ENCODE measurements at places on chromosomes 4 and X. TPM values are rescaled to one million over a fixed set of nuclear protein-coding genes. Genes with fewer than 3 reads are reported as not detected.
A peak's percentile ranks its signal among the peaks of the same experiment; 100 is the strongest.

GRCh38 chr4:15771216-15772058 is 6.7 kb upstream of the CD38 start:
- peak; percentile 63 for DNase-seq

DNA sequence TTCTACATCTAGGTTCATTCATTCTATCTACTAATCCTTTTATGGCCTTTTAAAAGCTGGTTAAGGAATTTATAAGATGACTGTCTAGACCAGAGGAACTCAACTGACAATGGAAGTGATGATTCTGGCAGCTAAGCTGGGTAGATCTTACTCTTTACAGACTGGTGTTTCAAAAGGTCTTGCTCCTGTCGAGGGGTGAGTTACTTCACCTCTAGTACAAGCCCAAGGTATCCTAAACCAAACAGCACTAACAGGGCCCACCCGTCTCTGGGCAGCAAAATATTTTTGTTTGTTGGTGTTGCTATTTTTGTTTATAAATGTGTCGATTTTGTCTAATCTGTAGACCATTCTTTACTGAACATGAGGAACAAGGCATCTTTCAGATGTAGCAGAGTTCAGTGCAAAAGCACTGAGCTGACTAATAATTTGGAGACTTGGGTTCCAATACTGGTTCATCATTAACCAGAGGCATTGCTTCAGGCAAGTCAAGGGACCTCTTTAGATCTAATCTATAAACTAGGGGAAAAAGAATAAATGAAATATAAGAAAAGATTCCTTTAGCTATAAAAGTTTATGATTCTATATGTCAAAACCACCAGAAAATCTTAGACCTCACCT is 90.3 kb upstream of the FRG1 start:
- DNase-seq, result no peak

GRCh38 chr4:179605196-179605595 is 2163.0 kb upstream of the AGA start:
- no peak for DNase-seq

DNA sequence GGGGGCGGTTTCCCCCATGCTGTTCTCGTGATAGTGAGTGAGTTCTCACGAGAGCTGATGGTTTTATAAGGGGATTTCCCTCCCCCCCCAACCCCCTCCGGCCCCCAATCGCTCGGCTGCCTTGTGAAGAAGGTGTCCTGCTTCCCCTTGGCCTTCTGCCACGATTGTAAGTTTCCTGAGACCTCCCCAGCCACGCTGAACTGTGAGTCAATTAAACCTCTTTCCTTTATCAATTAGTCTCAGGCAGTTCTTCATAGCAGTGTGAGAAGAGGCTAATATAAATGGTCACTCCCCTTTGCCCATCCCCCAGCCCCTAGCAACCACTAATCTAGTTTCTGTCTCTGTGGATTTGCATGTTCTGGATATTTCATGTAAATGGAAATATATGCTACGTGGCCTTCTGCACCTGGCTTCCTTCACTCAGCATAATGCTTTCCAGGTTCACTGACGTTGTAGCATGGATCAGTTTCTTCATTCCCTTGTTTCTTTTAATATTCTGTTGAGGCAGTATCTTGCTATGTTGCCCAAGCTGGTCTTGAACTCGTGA is 16.4 kb downstream of the GPR143 start:
- DNase-seq, result no peak

DNA sequence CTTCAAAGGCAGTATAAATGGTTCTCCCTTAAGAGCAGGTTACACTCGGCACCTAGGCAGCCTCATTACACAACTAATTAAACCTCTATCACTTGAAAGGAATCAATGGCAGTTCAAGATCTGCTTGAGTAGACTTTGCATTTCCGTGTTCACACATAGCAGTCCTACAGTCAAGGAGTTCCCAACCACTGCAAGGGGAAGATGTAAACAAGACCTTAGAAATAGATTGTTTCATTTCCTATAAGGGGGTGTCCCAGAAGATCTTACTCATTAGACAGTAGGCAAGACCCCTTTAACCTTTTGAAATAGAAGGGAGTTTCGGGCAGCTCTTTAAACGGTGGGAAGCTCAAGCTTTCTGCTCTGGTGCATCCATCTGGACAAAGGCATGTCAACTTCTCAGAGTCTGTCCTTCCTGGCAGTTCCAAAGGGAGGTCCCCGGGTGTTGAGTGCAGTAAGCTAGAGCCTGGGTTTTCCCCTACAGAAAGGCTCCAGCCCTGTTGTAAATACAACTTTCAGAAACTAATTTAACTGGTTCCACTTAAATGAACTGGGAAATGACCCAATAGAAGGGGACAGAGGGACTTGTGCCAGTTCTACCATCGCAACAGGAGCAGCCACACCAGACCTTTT is 150.8 kb downstream of the RBMX2 start:
- no peak for DNase-seq

- DNase-seq, result no peak
Observed at GRCh38 chr4:174394915-174395314, 111.2 kb downstream of the CEP44 start.

GRCh38 chr4:151227731-151228130 is 49.2 kb upstream of the PRSS48 start:
- no peak for DNase-seq

GRCh38 chrX:36961590-36961989 is 46.6 kb upstream of the FAM47C start:
- DNase-seq, result no peak

DNA sequence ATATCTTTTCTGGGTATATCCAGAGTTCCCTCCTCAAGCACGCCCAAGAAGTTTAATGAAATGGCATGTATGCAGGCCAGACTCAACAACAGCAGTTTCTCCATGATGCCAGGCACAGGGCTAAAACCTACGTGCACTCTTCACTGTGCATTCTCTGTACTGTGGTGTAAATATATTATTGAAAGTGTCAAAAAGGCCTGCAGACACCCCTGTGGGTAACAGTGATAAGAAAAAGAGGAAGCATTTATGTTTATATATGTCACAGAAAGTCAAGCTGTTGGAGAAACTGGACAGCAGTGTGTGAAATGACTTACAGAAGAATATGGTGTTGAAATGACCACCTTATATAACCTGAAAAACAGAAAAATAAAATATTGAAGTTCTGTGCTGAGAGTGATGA is 29.6 kb upstream of the DCAF8L1 start:
- no peak for DNase-seq

DNA sequence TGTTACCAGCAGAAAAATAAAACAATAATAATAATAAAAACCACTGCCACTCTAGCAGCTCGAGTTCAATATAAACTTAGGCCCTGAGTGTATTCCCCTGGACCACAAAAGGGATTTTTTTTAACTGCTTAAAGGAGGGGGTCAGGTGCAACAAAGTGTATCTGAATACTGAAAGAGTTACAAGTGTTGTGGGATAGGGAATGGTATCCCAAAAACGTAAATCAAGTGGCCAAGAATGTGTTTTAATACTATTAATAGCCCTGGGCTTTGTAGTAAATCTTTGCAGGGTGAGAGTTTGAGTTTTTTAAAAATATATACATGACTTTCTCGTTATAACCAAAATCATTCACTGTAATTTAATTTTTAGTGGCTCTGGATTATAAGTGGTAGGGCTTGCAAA is 860.1 kb upstream of the INTU start:
- DNase-seq, result no peak

DNA sequence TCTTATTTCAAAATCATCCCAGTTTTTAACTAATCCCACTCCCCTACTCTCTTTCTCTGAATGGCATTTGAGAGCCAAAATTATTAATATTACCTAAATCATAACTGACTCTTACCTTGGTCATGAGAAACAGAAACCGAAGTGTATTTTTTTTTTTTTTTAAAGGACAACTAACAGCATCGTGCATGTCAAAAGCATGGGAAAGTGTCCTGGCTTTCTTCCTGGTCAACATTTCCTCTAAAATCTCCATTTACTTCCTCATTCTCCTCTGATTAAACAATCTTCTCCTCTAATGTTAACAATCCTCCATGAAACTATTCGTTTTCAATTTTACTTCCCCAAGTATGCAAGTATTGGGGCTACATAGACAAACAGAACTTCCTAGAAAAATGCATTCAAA is 2.1 kb upstream of the STS start:
- no peak for DNase-seq

- no peak for DNase-seq
Observed at GRCh38 chr4:183409934-183410333, 34.5 kb upstream of the CDKN2AIP start.

DNA sequence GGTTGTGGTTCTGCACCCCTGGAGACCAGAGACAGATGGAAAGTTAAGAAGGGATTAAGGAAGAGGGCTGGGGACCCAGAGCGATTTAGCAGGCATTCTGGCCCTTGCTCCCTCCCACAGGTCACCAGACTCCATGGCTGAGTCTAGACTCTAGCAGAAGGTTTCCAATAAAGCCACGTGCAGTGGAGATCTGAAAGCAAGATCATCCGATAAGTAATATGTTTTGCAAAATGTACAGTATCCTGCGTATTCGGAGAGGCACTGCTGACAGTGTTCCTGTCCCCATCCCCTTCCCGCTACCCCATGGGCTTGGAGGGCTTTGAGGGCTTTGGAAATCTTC is 531 bp upstream of the GPRIN3 start:
- no peak for DNase-seq

DNA sequence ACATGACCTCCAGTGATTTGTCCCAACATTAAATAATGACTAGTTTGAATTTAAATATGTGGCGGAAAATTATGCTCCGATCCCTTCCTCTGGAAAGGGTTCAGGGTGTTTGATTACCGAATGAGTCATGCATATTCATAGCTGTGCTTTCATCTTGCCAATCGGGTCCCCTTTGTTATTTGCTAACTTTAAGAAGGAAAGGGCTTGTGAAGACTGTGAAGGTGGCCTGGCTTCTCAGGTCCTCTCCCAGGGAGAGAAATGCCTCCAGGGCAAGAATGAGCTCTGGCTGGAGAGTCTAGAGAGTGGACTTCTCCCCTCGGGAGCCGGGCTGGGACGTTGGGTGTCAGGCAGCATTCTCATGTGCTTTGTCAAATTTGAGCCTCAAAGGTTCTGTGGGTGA is 155.5 kb upstream of the PSAPL1 start:
- DNase-seq, result no peak

KIAA1210 gene
- not detected for total RNA-seq

AKAP14 gene
- not detected for total RNA-seq

PPEF2 gene
- 0.29 TPM for total RNA-seq

NDP gene
- not detected for total RNA-seq

SH3D19 gene
- not detected for total RNA-seq

NEXMIF gene
- 0.06 TPM for total RNA-seq

Data from activated CD8-positive, alpha-beta memory T cell treated with anti-CD3 and anti-CD28 coated beads, Interleukin-2, amount 10 ng/mL, durations not matched to agents 7 days and 5 days (primary cell).